ENCODE measurements at places on chromosomes 7 and 10.

DNA sequence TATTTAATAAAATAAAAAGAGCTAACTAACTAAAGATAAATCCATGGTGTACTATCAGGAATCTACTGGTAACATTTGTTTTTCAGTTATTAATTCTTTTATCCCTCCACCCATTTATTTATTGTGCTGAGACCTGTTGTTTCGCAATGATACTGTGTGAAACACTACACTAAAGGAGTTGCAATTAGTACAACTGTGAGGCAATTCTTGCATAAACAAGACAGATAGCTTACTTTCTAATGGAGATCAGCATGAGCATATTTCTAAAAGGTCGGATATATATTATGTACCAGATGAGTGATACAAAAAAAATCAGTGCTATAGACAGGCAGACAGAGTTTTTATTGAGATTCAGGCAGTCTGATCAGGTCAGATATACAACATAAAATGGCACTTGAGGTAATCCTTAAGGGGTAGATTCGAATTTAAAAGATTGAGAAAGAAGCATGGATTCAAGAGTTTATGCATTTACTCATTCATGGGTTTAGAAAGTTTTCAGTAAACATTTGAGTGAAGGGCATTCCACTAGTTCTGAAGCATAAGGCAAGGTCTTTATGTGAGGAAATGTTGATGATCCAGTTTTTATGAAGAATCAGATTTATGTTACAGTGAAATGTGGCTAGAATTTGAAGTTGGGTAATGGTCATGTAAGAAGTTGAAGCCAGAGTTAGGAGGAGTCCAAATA, 147.6 kb downstream of the POLR1F start:
- DNase-seq, result no peak

- DNase-seq, result no peak
Observed at GRCh38 chr7:25454562-25455041, 226.3 kb upstream of the NPVF start.

GRCh38 chr10:60573336-60573735, 183.7 kb upstream of the ANK3 start:
- no peak for DNase-seq

DNA sequence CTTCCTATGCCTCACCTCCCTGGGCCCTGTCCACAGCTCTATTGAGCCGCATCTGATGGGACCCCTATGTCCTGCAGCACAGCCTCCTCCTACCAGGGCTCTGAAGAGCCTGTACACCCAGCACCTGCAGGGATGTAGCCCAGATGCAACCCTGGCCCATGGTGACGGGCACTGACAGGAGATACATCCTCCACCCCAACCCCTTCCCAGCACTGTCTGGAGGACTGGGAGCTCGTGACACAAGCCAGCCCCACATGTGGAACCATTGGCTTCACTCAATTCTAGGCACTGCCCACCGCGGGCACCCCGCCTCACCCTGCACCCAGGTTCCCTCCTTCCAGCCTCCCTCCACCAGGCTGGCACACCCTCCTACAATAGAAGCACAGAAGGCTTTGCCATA, 2.6 kb upstream of the GRB10 start:
- no peak for DNase-seq

DNA sequence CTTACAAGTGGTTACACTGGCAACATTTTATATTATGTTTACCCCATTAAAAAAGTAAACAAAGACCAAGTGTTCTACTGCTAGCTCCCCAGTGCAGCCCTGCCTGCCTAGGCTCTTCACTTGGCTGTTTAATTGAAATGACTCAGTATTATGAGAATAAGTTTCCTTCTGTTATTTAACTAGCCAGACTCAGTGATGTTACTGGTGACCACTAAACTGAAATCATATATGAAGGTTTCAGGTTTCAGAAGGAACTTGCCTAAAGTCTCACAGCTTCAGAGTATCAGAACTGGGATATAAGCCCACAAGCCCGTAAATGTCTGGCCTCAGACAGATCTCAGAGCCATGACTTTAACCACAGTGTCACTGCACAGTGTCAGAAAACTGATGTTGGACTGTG, 66.8 kb upstream of the EXOC4 start:
- DNase-seq, result no peak

DNA sequence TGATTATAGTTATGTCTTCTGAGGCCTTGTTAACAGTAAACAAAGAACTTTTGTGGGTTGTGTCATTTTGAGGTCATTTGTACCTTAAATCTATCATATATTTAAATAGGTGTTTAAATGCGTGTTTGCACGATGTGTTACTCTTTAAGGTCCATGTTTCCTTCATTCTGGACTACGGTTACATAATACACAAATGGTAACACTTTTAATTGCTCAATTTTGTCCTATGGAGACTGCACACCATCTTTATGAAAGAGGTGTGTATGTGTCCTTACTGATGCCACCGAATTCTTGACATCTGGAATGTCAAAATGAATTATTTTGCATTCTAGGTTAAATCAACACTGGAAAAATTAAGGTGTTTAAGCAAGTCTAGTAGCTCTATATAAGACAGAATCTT, 1.7 kb downstream of the PALS2 start:
- DNase-seq, result no peak

- DNase-seq, result no peak
Observed at GRCh38 chr7:22934023-22934422, 79.9 kb downstream of the HYCC1 start.

- DNase-seq, result no peak
Observed at GRCh38 chr7:121002757-121003200, 14.3 kb downstream of the CPED1 start.

- no peak for DNase-seq
Observed at GRCh38 chr7:73901231-73901822, 40.4 kb downstream of the TMEM270 start.

DNA sequence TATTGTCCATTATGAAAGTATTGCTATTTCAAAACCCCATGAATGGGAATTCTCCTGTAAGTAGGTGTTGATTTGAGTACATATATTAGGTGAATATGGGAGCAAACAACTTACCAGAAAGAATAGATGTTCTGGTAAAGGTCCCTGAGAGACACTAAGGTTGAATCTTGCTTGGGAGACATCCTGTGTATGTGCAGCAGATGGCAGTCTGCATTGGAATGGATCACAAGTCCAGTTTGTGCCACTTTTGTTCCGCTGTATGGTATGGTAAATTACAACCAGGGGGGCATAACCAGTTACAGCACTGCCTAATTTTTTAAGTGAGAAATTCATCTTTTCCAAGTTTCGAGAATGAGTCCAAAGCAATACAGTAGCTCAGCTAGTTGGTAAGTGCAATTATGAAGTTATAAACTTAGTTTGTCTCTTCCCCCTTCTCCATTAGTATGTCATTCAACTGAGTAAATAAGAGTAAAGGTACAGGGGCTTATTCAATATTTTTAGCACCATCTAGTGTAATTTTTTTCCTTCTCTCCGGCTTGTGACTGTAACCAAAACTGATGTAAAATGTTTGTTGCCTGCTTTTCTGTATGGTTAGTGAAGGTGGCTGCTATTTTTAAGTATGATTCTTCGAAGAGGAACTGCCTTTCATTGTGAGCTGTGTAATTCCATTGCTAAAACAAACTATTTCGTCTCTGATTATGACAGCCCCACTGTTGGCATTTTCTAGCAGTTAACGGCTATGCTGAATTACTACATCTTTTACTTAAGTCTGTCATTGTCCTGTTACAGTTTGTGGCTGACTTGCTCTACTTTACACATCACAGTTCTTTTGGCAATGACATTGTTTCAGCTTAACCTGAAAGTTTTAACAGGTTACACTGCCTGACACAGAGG, 2.8 kb downstream of the MCU start:
- peak; percentile 24 for DNase-seq

DNA sequence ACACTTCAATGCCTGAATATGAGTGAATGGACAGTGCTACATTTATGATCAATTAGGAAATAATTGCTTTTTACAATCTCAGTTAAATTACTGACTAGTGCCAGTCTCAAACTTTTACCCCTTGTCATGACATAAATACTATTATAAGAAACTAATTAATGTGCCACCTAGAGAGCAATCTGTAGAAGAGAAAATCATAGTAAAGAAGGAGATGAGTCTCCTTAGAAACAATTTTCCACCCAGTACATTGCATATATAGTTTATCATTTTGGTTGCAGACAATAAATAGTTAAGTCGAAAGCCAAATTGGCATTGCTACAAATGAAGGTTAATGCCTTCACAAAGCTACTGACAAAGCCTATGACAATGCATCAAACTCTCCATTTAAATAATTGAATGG, 68.6 kb downstream of the SLC13A1 start:
- no peak for DNase-seq

GRCh38 chr10:71255808-71256660, 43.7 kb downstream of the UNC5B start:
- peak; percentile 40 for DNase-seq

- DNase-seq, result no peak
Observed at GRCh38 chr7:1566687-1567048, 3.2 kb downstream of the PSMG3 start.

DNA sequence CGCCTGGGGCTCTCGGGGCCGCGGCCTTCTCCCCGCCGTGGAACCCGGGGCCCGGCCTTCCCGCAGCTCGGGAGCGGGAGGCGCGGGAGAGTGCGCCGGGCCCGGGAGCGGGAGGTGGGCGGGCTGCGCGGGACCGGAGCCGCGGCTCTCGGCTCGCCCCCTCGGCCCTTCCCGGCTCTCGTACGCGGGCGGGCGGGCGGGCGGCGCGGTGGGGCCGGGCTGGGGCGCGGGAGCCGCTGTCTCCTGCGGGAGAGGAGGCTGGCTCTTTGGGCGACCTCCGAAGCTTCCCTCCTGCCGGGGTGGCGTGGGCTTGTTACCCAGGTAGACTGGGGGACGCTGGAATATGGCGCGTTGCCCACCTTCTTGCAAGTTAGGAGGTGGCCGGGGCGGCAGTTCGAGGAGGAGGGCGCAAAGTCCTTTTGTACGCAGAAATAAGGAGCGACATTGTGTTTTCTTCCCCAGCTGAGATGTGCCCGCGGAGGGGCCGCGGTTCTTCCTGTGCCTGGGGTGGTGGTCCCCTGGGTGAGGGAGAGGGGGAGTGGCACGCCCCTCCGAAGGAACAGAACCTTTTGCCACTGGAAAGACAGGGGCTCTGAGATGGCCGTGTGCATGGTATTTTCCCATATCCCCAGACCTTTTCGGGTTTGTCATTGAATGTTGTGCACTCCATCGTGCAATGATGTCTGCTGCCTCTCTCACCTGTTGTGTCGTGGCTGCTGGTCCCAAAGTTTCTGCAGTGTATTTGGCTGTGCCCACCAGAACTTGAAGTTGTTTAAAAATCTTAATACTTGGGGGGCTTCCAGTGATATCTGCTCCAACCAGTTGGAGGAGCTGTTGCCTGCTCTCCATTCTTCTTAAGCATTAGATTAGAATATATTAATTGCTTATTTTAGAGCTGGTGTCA, 844 bp downstream of the NRF1 start:
- peak; percentile 83 for DNase-seq

GRCh38 chr7:31892099-31892829, 177.9 kb downstream of the PDE1C start:
- DNase-seq, result no peak

DNA sequence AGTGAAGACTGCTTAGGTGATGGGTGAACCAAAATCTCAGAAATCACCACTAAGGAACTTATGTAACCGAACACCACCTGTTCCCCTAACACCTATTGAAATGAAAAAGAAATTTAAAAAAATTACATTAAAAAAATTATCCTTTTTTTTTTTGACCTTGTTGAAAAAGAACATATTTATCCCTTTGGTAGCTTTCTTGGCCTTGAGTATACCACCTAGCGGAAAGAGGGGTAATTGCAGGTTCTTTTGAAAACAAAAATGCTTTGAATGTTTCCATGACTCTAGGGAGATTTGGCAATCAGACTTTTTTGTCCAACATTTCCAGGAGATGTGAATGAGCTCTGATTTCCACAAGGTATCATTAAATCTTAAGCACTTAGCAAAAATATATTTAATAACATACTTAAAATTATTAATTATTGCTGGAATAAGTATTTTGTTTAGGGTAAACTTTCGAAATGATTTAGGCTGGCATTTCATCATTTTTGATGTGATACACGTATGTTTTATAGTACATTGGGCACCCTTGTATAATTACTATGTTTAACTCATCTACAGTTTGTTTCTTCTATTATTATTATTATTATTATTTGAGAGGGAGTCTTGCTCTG, 47.0 kb upstream of the ELMO1 start:
- DNase-seq, result no peak

All from posterior cingulate gyrus (tissue), 11 donors.